GM23248 (cell line): ENCODE measurements at places on chromosomes 7 and 10. TPM values are rescaled to one million over a fixed set of nuclear protein-coding genes. Genes with fewer than 3 reads are reported as not detected.

TCF7L2 gene
- total RNA-seq, result 4.2 and 6.2 TPM in 2 replicates

ANKRD30A gene
- total RNA-seq, result not detected in 2 replicates

DNAJC12 gene
- total RNA-seq, result 0.76 and 3.4 TPM in 2 replicates

DNA sequence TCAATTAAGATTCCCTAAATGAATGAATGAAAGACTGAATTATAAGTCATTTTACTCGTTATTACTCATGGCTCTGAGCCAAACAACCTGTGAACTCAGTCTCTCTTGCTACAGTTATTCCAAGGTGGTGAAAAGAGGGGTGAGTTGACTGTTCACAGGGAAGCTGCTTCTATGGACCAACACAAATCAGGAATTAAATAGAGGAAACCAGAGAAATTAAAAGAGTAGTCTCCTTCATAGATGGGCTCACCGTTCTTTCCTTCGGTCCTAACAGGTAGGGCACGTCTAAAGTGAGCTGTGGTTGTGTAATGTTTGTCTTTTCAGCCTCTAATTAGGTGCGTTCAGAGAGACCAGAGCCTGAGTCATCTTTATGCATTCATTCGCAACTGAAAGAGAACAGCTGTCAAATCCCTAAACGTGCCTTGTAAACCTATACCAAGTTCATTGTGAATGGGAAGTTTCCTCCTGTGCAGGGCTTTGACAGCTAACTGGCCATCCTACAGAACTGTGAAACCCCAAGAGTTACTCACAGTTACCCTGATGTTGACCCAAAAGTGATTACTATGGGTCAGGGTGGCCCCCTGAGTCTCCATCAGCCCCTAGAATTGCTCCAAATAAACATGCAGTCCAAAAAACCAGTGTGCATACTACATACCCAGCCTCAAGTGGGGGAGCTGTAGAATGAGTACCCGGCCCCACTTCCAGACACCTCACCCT, 18.2 kb upstream of the C10orf53 start:
- H3K27me3 ChIP-seq, result peaks cover 44% of the 10 kb centered on the region
- DNase-seq, result no peak
- no peak overlapping the region for H3K27ac ChIP-seq
- no peak overlapping the region for H3K4me3 ChIP-seq

GRCh38 chr7:41696323-41696916, 6.5 kb downstream of the INHBA start:
- H3K4me1 ChIP-seq, result peaks cover 40% of the 10 kb centered on the region
- no peaks in the 10 kb centered on the region for H3K36me3 ChIP-seq
- H3K27ac ChIP-seq, result peak overlapping the region; percentile 86
- no peaks in the 10 kb centered on the region for H3K27me3 ChIP-seq
- peak; percentile 89 for DNase-seq

DNA sequence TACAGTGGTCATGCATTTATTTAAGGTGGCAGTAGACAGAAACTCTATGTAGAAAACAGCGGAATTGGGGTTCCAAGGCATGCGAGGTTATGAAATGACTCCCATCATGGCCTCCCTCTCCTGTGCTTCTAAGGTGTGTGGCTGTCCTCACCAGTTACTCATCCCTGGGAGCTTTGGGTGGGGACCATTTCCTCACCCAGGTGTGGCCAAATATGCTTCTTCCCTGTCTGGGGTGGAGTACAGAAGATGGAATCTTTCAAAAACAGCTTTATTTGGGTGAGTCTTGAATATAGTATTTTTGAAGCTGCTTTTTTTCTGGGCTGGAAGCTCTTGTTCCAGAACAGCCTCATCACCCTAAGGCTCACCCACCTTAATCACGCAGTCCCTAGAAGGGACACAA, 139.0 kb downstream of the NRF1 start:
- no peaks in the 10 kb centered on the region for H3K36me3 ChIP-seq
- no peaks in the 10 kb centered on the region for H3K4me1 ChIP-seq
- no peak overlapping the region for H3K4me3 ChIP-seq
- H3K27ac ChIP-seq, result no peak overlapping the region
- DNase-seq, result no peak

DNA sequence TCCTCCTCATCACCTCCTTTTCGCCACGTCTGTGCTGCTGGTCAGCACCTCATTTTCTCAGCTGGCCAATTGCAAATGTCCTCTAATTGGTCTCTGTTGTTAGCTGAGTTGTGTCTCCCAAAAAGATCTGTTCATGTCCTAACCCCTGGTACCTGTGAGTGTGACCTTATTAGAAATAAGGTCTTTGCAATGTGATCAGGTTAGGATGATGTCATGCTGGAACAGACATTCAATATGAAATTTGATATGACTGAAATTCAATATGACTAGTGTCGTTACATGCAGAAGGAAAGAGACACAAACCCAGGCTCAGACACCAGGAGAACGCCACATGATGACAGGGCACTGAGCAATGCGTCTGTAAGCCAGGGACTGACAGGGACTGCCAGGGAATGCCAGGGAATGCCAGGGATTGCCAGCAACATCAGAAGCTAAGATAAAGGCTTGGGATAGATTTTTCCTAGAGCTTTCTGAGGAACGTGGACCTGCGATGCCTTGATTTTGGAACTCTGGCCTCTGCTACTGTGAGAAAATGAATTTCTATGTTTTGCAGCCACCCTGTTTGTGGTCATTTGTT, 77.5 kb upstream of the CXCL12 start:
- peaks cover 23% of the 10 kb centered on the region for H3K4me1 ChIP-seq
- H3K36me3 ChIP-seq, result no peaks in the 10 kb centered on the region
- no peaks in the 10 kb centered on the region for H3K27me3 ChIP-seq
- H3K4me3 ChIP-seq, result no peak overlapping the region
- no peak overlapping the region for H3K27ac ChIP-seq

DNA sequence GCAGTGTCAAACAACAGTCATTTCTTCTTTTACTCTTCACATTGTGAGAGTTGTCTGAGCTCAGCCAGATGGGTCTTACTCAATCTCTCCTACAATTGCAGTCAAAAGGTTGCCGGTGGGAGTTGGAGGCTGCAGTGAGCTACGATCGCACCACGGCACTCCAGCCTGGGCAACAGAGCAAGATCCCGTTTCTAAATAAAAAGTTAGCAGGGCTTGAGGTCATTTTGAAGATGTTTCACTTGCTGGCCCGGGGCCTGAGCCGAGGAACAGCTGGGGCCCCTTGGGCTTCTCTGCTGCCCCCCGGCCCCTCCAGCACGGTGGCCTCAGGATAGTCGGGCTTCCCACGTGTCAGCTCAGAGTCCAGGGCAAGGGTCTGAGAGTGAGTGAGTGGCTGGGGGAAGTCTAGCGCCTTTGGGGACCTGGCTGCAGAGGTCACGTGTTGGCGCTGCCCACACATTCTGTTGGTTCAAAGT, 40.4 kb downstream of the GTF2IRD1 start:
- no peak for DNase-seq
- H3K36me3 ChIP-seq, result no peaks in the 10 kb centered on the region
- H3K27me3 ChIP-seq, result no peaks in the 10 kb centered on the region
- H3K27ac ChIP-seq, result no peak overlapping the region
- no peaks in the 10 kb centered on the region for H3K4me1 ChIP-seq
- no peak overlapping the region for H3K4me3 ChIP-seq

- no peaks in the 10 kb centered on the region for H3K4me1 ChIP-seq
- no peak overlapping the region for H3K4me3 ChIP-seq
- DNase-seq, result peak; percentile 23
Observed at GRCh38 chr7:117759950-117760640, 113.1 kb downstream of the CTTNBP2 start.
